ENCODE measurements at places on chromosomes 3 and 15.

GRCh38 chr15:65960586-65960985 lies 91.3 kb downstream of the RAB11A start:
- no peak for DNase-seq

DNA sequence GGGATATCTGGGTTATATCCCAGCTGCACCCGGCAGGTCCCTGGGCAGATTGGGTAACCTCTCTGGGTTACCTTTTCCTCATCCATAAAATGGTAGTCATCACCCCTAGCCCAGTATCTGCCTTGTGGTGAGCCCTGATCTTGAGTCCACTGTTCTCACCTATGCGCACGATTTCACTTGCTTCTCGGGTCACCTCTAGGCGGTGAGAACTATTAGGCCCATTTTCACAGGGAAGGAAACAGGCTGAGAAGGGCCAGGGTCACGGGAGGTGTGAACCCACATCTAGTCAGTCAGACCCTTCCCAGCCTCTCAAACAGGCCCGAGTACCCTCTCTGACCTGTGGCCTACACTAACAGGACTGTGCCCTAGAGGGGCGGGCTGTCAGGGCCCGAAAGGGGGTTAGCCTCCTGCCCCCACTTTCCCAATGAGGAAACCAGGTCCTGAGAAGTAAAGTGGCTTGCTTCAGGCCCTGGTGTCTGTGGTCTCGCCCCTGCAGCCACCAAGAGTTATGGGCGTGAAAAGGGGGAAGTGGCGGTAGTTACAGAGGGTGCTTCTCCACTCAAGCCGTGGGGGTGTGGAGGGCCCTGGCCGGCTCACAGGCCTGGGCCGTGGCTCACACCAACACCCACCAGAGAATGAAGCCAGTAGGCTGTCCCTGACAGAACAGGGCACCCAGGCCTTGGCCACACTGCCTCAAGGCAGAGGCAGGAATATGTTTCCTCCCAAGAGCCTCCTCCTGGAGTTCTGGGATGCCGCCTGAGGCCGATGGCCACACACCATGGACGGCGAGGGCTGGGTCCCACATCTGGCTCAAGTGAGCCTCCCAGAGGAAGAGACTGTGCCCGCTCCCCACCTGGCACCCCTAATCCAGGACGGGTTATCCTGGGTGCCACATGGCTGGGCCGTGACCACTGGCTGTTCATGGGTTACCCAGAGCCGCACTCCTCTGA lies 19.5 kb downstream of the PSTPIP1 start:
- DNase-seq = no peak

DNA sequence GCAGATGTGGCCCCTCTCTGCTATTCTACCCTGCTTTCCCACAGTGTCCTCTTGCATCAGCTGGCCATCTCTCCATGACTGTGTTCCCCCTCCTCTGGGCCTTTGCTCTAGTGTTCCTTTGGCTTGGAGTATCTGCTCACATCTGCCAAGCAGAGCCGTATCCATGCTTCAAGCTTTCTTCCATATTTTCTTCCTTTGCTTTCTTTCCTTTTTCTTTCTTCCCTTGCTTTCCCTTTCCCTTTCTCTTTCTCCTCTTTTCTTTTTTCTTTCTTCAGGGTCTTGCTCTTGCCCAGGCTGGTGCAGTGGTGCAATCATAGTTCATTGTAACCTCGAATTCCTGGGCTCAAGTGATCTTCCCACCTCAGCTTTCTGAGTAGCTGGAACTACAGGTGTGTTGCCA lies 12.6 kb downstream of the KLHL18 start:
- no peak for DNase-seq

DNA sequence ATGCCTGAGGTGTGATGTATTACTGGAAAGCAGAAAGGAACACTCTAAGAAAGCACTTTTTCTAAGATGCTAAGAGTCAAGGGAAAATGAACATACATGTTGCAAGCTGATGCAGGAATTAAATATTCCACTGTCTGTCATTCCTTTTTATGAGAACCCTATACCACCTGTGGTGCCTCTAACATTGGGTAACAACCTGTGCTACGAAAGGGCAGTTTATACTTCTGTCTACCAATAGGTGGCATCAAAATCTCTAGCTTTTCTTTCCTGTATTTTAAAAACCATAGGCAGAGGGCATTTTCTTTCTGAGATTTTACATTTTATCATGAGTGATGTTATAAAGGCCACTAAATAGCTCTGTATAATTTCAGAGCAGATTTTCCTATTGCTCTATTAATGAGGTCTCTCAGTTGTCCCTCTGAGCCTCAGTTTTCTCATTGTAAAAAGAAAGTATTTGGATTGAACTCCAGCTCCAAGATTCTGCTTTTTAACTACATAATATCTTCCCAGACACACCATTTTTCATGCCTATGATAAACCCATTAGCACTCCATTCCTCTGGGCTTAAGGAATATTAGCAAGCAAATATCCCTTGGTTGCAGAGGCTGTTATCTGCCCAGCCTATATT lies 3.5 kb upstream of the CPNE4 start:
- DNase-seq = no peak

- DNase-seq = no peak
These were observed 276.2 kb upstream of the RARB start for GRCh38 chr3:25151903-25152295.

DNA sequence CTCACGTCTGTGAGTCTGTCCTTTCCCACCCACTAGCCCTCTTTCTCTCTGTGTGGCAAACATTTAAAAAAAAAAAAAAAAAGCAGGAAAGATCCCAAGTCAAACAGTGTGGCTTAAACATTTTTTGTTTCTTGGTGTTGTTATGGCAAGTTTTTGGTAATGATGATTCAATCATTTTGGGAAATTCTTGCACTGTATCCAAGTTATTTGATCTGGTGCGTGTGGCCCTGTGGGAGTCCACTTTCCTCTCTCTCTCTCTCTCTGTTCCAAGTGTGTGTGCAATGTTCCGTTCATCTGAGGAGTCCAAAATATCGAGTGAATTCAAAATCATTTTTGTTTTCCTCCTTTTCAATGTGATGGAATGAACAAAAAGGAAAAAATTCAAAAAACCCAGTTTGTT lies 97.7 kb downstream of the GAP43 start:
- no peak for DNase-seq

DNA sequence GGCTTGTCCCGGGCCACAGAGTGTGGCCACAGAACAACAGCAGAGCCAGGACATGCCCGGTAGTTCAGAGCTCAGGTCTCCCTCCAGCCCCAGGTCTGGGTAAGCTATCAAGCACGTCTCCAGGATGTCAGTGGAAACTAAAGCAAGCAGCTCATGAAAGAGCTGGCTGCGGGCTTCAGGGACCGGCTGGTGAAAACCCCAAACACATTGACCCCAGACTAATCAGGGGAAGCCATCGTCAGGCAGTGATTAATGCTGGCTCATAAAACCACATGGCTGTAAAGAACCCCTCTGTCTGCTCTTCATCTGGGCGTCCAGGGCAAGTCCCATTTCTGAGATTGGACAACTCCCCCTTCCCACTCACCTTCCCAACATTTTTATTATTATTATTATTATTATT lies 37.8 kb downstream of the LMCD1 start:
- DNase-seq = no peak

- DNase-seq = no peak
These were observed at the start of gene LAMB2 for GRCh38 chr3:49132437-49133225. TSS of gene LAMB2 (minus strand) at chr3:49133050. CDS start at chr3:49132867, 183 bp downstream.

- no peak for DNase-seq
These were observed 110.3 kb downstream of the WNT5A start for GRCh38 chr3:55376753-55377347.

DNA sequence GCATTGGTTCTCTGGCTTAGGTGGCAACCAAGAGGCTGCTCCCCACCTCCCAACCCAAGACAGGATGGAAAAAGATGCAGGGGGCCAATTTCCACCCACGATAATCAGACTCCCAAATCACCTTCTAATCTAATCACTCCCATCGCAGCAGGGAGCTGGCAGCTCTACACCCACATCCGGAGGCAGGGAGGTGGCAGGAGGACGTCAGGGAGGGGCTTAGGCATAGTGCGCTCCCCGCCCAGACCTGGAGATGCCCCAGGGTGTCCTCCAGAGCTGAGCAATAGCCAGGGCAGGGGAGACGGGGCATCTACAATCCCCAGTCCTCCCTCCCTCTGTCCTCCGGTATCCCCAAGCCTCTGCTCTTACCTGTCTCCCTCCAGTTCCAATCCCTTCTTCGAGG lies 70.5 kb upstream of the SEC13 start:
- no peak for DNase-seq

DNA sequence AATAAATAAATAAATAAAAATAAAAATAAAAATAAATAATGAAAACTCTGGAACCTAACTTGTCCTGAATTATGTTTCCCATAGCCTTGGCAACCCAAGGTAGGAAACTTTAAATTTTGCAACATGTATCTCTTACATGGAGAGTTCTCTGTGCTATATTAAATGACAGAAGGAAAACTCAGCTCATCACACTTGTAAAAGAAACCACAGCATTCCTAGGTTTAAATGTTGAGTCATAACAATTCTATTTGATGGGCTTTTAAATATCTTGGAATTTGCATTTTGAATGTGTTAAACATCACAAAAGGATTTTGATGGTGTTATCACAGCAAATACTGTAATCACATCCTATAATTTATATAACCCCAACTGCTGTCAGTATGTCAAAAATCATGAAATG lies 144.2 kb downstream of the LRTM1 start:
- no peak for DNase-seq

All from stimulated activated CD8-positive, alpha-beta memory T cell treated with anti-CD3 and anti-CD28 coated beads, Interleukin-2, amount 100 ng/mL, for 1 hour (primary cell).